ENCODE measurements at places on chromosomes 1 and 21.

DNA sequence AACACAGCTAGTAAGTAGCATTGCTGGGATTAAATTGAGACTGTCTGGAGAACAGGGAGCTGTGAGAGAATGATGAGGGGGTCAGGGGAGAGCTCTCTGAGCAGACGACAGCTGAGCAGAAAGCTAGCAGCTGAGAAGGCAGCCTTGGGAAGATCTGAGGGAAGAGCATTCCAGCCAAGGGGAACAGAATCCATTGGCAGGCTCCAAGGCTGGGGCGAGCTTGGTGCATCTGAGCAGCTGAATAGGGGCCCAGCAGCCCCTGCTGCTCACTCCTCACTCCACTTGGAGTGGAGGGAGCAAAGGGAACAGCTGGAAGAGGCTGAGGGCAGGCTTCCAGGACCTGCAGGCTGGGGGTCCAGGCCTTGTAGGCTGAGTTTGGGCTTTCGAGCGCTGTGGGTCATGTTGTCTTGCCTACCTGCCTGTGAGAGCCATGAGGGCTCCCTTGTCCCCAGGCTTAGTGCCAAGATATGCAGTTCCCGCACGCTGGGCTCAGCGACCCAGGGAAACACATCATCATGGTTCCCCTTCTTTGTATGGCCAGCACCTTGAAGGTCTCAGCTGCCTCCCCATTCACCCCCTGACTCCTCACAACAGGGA lies 10.5 kb downstream of the ACOT11 start:
- DNase-seq, result no peak

DNA sequence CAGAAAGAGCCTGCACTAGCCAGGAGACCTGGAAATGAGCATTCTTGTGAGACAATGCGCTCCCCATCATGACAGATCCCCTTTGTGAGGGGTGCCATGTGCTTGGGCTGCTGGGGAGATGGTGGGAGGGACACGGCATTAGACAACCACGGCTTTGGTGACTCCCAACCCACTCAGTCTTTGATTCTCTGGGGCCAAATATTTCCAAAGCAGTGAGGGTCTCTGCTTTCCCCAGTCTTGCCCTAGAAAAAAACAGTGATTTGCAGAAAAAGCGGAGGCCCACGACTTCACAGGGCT lies 10.2 kb downstream of the SLC45A3 start:
- DNase-seq, result no peak

- no peak for DNase-seq
These were observed 53.2 kb downstream of the AHCTF1 start for GRCh38 chr1:246878551-246878950.

- no peak for DNase-seq
These were observed 17.1 kb downstream of the RC3H1 start for GRCh38 chr1:174005032-174005431.

GRCh38 chr1:159880430-159880829 lies 18.0 kb upstream of the VSIG8 start:
- no peak for DNase-seq

DNA sequence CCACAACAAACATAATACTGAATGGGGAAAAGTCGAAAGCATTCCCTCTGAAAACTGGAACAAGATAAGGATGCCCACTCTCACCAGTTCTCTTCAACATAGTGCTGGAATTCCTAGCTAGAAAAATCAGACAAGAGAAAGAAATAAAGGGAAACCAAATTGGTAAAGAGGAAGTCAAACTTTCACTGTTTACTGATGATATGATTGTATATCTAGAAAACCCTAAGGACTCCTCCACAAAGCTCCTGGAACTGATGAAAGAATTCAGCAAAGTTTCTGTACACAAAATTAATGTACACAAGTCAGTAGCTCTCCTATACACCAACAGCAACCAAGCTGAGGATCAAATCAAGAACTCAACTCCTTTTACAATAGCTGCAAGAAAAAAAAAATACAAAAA lies 6.9 kb upstream of the F13B start:
- no peak for DNase-seq

DNA sequence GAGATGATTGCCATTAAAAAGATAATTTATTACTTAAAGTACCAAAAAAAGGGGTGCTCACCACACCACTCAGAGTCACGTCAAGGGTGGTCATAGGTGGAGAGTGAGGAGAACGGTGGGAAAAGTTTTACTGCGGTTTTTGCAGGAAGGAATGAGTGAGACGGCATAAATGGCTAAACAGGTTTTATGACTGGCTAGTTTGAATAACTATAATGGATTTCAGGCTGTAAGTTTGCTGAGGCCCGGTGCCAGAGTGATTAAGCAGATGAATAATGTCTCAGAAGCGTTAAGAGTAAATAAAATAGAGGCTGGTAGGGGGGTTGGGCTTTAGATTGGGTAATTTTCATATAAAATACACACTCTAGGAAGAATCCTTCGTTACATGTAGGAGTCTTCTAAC lies 1337.8 kb downstream of the AMY1C start:
- no peak for DNase-seq
